Uterus (tissue), 4 donors: ENCODE measurements at places on chromosomes 2 and 18. TPM values are rescaled to one million over a fixed set of nuclear protein-coding genes. Genes with fewer than 3 reads are reported as not detected.

- no peak for DNase-seq
These were observed 1.0 kb downstream of the NAB1 start for GRCh38 chr2:190649798-190650390.

- DNase-seq, result no peak
These were observed 145.6 kb downstream of the TTC27 start for GRCh38 chr2:32773448-32773808.

DNA sequence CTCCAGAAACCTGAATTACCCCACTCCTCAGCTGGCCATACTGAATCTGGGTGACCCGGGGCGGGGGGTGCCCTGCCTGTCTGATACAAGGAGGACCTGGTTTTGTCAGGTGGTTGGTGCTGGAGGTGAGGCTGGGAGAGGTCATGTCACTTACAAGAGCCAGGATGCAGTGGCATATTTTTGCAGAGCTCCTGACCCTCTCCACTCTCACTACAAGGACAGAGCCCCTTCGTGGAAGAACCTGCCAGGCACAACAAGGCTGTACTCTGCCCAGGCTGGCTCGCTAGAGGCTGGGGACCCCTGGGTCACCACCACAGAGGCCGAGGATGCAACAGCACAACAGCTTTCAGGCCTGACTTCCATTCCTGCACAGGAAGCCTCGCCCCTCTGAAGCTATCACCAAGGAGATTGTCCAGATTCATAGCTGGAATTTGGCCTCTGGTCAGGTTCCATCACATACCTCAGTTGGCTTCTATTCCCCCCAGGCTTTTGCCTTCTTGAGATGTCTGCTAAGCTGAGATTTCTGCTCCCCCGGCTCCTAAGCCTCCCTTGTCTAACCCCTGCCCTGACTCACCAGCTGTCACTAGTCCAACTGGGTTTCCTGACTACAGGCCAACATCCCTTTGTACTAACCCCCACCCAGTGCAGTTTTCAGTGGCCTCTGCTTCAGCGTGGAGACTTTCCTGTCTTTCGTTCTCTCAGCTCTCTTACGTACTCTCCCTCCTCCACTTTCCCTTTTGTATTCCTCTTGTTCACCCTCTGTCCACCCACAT, 132.5 kb upstream of the EPAS1 start:
- DNase-seq, result peak; percentile 95

GRCh38 chr2:161044095-161044865, 115.9 kb upstream of the TANK start:
- no peak for DNase-seq

LAMA1 gene
- 2.3 TPM for total RNA-seq

GRCh38 chr2:131413785-131414184, 49.8 kb upstream of the RAB6D start:
- no peak for DNase-seq

GRCh38 chr2:224498991-224499390, 86.2 kb downstream of the CUL3 start:
- no peak for DNase-seq

PECR gene
- 25.4 TPM for total RNA-seq
